Hematopoietic multipotent progenitor cell treated with erythropoietin and hydrocortisone succinate and interleukin-3 and kit ligand, for 17 days (in vitro differentiated cells): ENCODE measurements at places on chromosomes 11 and 22.

- no peak for DNase-seq
These were observed 253.3 kb downstream of the BRD1 start for GRCh38 chr22:49574205-49574880.

DNA sequence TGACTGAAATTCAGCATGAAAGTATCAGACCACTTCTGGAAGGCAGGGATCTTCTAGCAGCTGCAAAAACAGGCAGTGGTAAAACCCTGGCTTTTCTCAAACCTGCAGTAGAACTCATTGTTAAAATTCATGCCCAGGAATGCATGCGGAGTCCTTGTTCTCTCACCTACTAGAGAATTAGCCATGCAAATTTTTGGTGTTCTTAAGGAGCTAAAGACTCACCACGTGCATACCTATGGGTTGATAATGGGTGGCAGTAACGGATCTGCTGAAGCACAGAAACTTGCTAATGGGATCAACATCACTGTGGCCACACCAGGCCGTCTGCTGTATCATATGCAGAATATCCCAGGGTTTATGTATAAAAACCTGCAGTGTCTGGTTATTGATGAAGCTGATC is 19.1 kb downstream of the ZBTB44 start:
- DNase-seq: no peak

DNA sequence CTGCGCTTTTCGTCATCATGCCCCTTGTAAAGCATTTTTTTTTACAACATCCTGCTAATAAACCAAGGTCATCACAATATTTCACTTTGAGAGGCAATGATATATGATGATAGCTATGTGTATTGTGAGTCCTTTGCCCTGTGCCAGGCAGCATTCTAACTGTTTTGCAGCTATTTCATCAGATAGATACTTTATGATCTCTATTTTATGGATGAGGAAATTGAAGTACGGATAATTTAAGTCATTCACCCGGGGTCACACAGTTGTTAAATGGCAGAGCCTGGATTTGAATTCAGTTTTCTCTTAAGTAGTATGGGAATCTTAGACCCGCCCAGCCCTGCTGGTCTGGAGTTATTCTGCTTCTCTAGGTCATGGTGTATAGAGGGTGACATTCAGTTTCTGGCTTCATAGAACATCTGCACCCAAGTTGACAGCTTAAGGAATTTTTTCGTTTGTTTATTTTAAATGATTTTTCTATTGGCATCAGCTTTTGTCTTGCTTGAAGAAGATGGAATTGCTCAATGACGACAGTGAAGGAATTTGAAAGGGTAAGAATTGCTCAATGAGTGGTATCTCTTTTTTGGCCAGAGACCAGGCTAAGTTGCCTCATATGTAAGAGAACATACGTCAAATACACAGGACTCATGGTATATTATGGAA is 926 bp downstream of the PRR5L start:
- no peak for DNase-seq

DNA sequence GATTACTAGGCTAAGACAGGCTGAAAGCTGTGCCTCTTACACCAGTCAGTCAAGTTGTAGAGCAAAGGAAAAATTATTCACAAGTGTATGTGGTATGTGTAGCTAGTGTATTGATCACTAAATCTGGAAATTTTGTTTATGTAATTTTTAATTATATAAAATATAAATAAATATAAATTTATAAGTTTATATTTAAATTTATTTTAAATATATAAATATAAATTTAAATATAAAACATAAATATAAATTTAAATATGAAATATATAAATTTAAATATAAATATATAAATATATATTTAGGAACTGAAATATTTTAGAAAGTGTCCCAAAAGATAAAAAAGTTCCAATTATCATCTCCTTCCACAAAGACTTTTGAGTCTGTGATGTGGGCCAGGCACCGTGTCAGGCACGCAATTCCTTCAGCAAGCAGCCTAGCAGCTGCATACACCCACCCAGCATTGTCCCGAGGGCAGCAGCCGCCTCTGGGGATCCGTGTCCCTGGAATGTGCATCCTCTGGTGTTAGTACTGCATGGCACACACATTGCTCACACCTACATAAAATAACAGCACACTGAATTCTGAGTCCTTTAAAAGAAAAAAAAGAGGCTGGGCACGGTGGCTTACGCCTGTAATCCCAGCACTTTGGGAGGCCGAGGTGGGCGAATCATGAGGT is 1098.0 kb downstream of the BRD1 start:
- DNase-seq: no peak

DNA sequence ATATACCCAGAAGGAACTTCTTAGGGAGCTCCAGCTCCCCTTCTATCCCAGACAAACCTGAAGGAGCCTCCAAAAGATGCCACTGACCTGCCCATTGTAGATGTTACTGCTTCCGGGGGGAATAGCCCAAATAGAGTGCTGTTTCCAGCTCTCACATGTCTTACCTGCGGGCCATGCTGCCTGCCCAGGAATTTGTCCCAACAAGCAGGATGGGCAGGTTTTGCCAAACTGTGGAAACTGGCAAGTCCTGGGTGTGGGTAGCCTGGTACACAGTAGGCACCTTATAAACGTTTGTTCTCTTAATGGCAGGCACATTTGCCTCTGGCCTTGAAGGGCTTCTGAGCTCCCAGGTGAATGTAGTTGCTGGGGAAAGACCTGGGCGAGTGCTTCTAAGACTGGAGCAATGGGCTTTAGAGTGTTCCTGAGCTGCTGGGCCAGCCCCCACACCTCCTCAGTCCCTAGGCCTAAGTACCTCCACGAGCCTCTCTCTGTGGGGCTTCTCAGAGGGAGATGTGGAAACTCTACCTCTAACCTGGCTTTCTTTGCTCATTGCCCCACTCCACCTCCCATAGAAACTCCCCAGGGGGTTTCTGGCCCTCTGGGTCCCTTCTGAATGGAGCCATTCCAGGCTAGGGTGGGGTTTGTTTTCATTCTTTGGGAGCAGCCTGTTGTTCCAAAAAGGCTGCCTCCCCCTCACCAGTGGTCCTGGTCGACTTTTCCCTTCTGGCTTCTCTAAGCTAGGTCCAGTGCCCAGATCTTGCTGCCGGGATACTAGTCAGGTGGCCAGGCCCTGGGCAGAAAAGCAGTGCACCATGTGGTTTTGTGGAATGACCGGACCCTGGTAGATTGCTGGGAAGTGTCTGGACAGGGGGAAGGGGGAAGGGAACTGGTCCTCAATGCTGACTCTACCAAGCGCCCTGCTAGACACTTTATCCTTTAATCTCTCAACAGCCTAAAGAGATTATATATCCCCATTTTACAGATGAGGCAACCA is 37.2 kb downstream of the LIMK2 start:
- no peak for DNase-seq

DNA sequence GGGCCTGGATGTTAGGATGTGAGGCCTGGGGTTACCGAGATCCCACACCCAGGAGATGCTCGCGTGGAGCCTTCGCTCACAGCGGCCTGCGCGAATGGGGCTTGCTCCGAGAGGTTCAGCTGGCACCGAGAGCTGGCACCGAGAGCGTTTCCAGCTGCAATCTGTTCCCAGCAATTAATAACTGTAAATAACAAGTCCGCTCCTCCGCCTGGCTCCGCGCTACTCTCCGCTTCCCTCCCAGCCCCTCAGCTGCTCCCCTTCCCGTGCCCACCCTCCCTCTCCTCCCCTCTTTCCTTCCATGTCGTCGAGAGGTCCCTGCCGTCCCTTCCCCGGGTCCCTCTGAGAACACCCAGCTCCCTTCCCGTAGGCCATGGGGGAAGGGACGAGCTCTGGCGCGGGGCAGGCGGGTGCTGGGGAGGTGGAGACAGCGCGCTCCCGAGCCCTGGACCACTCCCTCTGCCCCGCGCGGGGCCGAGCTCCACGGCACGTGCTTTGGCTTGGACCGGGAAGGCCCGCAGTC is 110.8 kb downstream of the WNT7B start:
- no peak for DNase-seq

DNA sequence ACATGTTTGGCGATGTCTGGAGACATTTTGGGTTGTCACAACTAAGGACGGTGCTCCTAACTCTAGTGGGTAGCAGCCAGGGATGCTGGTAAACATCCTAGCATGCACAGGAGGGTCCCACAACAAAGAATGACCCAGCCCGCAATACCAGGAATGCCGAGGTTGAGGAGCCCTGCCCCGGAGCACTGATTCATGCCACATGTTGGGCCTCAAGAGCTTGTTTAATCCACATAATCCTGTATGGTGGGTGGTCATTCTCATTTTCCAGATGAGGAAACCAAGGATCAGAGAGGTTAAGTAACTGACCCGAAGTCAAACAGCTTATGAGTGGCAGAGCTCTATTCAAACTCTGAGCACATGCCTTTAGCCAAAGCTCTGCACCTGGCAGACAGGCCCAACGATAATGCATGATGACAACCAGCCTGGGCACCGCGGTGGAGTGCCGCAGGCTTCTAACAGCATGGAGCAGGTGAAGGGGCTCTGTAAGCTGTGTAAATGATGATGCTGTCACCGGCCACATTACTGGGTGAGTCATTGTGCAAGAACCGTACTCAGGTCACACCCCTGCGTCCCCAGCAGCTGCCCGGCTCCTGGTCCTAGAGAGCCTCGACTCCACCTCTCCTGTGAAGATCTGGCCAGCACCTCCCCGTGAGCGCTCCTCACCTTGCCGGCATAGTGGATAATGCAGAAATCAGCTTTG is 58.6 kb downstream of the APOL1 start:
- DNase-seq: no peak

DNA sequence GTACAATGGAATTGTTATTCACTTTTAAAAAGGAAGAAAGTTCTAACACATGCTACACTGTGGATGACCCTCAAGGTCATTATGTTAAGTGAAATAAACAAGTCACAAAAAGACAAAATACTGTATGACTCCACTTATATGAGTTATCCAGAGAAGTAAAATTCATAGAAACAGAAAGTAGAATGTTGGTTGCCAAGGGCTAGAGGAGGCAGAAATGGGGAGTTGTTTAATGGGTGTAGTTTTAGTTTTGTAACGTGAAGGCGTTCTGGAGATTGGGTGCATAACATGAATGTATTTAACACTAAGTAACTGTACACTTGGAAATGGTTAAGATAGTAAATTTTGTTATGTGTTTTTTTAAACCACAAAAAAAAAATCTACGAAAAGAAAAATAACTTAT is 43.8 kb downstream of the CCDC81 start:
- no peak for DNase-seq

DNA sequence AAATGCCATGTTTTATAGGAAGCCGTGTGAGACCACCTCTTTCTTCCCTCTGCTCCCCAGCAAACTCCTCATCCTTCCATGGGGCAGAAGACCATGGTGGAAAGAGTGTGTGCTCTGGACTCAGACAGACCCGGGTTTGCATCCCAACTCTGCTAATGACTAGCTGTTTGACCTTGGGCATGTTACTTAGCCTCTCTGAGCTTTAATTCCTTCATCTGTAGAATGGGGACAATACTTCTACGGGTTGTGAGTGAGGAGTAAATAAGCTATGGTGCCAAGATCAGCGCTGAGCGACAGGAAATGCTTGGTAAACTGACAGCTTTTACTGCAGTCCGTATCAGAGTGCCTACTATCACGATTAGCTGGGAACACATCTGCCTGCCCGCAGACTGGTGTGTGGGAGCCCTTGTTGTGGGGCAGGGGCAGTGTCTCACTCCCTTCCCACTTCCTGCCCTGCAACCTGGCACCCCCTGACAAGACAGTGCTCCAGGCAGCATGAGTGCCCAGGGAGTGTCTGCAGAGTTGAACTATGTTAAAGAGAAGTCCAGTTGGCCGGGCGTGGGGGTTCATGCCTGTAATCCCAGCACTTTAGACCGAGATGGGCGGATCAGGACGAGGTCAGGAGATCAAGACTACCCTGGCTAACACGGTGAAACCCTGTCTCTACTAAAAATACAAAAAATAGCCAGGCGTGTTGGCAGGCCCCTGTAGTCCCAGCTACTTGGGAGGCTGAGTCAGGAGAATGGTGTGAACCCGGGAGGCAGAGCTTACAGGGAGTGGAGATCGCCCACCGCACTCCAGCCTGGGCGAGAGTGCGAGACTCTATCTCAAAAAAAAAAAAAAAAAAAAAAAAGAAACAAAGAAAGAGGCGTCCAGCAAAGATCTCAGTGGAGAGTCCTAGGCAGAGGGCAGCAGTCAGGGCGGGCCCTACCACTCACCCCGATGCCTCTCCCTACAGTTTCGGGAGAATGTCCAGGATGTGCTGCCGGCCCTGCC is 2.2 kb downstream of the SEC14L2 start:
- peak; percentile 38 for DNase-seq

DNA sequence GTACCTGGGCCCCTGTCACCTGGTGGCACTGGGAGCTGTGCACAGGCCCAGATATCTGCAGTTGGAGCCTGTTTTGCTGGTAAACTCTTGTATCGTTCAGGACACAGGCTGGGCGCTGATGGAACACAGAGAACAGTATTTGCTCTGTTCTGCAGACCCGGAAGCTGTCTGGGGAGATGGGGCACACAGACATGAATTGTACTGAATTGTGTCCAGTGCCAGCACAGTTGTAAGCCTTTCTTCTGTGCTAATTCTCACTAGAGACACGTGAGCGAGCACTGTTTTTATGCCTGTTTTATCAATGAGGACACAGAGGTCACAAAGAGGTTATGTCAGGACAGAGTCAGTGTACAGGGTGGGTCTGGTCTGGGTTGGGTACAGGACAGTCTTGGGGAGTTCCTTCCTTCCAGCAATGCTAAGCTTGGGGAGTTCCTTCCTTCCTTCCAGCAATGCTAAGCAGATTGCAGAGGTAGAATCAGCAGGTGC is 24.4 kb upstream of the ACR start:
- no peak for DNase-seq
